H1 (cell line): ENCODE measurements at places on chromosomes 3 and 15.
A peak's percentile ranks its signal among the peaks of the same experiment; 100 is the strongest.

DNA sequence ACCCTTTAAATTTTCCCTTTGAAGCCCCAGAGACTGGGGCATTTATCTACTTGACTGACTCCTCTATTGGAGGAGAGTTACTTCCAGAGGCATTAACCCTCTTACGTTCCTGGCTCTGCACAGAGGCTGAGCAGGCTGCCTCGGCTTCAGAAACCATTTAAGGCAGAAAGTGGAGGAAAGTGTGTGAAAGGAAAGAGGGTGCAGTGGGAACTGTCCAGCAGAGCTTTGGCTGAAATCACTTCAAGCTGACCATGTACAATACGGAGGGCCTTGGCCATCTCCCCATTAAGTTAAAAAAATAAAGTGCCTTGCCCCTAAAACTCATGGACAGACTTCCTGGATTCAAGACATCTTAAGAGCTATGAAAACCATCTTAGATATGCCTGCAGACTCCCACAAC, 238.7 kb downstream of the SV2B start:
- peak; percentile 54 for DNase-seq

DNA sequence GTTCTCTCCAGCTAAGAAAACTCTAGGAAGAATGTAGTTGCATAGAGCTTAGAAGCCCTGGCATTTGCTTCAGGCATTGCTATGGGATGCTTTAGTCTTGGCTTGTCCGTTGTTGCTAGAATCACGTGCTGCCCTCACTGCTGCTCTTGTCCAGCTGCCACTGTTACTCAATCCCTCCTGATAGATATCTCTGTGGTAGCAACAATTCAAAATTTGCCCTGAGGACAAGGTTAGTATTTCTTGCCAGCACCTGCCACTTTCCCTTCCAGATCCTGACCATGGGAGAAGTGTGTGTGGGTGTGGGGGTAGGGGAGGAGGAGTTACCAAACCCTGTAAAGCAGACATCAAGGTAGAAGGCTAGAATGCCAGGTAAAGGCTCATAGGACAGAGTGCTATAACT, 113.8 kb downstream of the PPM1L start:
- DNase-seq: no peak

DNA sequence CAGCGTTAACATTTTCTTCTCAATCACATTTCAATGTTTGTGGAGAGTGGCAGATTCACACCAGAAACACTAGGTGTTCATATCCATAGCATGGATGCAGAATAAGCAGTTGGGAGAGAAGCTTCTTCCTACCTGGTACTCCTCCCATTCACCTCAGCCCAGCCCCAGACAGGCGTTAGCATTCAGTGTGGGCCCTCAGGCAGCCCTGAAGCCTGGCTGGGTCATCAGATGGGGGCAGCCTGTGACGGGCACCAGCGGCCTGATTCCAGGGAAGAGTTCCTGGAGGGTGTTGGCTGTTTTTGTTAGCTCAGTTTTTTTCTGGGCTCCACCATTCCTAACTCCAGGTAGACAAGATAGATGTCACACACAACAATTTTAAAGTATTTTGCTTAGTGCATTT, 31.1 kb downstream of the APH1B start:
- DNase-seq: peak; percentile 46

- DNase-seq: no peak
These were observed 157.6 kb downstream of the UACA start for GRCh38 chr15:70605606-70606410.

DNA sequence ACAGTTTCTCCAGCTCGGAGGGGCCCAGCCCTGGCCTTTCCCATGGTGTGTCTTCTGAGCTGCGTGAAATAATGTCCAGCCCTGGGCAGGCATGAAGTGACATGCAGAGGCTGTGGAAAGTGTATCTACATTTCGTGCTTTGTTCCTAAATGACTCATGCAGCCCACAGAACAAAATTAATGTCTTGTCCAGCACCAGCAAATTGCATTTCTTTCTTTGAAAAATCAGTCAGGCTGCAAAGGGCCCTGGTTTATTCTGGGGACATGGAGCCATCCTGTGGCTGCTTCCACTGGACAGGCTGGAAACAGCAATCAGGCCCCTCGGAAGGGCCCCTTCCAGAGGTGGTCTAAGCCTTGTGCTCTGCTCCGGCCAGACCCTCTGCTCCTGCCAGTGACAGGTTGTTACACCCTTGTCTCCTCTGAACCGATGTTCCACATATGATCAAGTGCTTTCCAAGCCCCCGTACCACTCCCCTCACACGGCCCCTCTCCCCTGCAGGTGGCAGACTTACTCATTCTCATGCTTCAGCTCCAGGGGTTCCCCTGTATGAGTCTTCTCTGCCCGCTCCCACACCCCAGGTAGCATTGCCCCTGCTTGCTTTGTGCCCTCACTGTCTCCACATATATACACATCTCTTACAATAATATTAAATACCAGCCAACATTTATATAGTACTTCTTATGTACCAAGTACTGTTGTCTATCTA, 33.7 kb downstream of the CRYGS start:
- no peak for DNase-seq

DNA sequence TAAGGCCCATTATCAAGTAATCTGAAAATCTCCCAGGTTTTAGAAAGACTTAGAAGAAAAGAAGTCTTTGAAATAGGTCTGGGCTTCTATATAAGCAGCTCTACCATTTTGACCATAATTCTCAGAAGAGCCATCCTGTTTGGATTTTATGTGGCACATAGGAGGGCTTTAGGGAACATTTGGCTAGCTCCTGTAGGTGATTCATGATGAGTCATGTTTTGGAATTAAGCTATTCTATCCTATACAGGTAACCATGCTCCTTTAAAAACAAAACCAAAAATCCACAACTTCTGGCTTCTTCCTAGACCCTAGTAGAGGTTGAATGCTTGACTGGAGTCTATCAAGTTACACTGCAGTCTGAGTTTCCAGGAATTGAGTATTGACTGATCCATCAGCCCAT, 8.9 kb downstream of the SST start:
- DNase-seq: no peak

DNA sequence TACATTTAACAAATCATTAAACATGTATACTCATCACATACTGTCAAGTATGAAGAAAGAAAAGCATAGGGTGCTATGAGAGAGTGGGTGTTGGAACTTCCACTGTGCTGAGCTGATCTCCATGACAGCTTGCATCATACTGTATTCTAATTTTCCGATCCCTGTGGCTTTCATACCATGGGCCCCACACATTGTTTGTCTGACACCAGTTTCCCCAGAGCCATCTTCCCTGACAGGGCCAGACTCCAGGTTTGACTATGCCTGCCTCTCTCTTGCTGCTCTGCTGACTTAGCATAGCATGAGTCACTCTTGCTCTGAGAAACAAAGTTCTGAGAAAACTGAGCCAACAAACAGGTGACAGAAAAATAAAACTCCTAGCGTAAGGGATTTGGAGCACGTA, 37.0 kb upstream of the CASR start:
- no peak for DNase-seq

DNA sequence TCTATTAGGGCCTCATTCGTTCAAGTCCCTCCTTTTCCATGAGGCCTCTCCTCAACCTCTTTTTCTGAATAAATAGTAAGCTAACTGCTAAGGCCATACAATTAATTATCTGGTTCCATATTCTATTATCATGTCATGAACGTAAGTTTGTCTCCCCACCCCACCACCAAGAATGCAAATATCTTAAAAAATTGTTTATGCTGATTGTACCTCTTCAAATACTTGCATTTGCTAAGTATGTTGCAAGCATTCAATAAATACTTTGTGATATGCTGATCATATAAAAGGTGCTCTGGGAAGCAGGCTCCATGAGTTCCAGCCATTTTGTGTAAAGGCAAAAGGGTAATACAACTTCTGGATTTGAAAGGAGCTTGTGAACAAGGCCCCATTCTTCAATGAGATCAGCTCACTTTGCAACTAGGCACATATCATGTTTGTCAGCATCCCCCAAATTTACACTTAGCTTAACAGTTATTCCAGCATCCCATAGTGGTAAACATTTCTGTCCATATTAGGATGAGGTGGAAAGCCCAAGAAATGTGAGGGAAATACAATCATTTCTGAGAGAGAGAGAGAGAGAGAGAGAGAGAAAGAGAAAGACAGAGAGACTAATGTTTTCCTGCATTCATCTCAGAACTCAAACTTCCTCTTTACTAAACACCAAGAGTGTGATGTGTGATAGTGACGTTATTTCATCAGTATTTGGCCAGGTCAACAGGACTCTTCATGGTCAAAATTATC, 33.2 kb downstream of the SLC12A8 start:
- DNase-seq: no peak

GRCh38 chr15:25715536-25716413, 147.4 kb downstream of the ATP10A start:
- DNase-seq: no peak

GRCh38 chr3:14959359-14959943, 12.1 kb downstream of the NR2C2 start:
- DNase-seq: no peak

DNA sequence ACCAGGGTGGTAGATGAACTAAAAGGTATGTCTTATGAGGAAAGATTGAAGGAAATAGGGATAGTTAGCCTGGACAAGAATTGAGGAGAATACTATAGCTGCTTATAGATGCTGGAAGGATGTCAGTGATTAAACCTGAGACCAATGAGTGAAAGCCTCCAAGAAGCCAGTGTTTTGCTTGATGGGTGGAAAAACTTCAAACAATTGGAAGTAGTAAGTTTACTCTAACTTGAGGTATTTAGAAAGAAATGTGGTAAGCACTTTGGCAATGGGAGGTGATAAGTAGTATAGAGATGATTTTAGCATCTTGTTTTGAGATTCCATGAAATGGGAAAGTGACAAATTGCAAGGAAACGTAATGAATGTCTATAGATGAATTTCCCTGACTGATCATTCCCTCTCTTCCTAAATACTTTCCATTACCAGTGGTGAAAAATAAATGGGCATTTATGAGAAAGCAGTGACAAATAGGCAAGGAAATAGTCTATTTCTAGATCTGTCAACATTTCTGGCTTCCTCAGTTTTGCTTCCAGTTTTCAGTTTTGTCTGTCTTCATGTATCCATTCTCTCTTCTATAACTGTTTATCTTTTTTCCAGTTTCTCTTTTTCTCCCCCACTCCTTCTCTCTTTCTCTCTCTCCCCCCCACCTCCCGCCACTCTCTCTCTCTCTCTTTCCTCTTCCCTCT, 19.2 kb downstream of the SLC15A2 start:
- DNase-seq: no peak

- no peak for DNase-seq
These were observed 239.9 kb downstream of the NFKBIZ start for GRCh38 chr3:102089239-102089638.

GRCh38 chr15:56732135-56732885, 999 bp downstream of the ZNF280D start:
- DNase-seq: no peak

DNA sequence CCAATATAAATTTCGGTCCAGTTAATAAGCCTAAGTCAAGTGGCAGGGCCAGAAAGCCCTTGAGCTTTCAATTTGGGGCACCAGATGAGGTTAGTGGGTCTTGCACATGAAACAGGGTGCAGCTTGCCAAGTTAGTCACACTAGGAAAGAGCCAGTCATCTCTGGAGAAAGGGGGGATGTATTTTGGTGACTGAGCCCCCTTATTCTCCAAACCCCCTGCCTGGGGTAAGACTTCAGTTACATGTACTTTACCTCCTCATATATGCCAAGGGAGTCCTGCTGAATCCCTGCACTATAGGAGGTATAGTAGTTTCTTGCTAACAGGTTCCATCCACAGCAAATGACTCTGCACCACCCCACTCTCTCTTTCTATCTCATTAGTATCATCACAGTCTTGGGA, 62.7 kb downstream of the TIGIT start:
- DNase-seq: no peak

DNA sequence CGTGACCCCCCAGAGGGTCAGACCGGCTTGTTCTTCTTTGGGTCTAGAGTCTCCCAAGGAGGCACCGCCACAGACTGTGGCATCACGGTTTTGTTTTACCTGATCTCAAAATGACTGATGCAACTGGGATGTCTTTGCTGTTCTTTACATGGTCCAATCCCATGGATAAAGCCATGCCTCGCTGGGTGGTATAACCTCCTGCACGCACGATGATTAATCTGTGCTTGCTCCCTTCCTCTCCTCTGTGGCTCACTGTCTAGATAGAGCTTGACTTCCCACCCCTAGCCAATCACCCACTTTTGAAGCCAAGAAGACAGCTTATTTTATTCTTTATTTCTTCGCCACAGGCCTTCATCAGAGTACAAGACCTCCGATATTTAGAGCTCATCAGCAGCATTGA, 36.6 kb upstream of the RHO start:
- DNase-seq: no peak

GRCh38 chr3:134197681-134198261, 52.9 kb downstream of the RYK start:
- no peak for DNase-seq

GRCh38 chr3:58679974-58680666, 13.5 kb upstream of the FAM3D start:
- no peak for DNase-seq

DNA sequence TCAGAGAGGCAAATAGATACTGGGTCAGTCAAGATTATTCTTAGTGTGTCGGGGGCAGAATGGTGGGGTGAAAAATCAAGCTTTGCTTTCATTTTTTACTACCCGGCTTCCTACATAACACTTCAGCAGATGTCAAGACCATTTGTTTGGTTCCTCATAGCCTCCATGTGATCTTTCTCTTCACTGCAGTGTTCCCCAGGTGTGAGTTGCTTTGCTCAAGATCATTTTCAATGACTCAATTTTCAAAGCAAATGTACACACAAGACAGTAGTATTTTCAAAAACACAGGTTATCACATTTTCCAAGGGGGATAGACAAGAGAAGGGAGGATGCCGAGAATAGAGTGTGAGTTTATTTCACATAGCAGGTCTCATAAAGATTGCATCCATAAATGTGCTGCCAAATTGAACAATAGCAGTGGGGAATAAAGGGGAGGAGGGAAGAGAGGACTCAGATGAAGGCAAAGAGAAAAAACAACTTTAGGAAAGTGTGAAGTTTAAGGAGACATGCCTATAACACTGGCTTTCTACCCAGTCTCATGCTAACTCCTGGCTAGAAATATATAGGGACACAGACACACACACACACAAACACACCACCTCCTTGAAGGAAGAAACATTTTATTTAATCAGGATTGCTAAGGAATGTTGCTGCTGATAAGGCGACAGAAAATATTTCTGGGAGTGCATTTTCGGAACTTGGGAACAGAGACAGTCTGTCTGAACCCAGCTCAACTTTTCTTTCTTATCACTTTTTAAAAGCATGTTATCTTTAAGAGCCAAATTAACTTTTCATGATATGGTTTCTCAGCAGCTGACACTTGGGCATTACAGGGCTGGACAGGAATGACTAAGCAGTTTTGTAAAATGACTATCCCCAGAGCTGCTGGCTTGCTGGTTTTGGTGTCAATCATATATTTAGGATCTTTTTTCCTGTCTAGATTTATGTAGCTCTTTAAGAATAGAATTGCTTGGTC, 402.4 kb downstream of the RBMS3 start:
- no peak for DNase-seq

- DNase-seq: no peak
These were observed 174.1 kb upstream of the MCTP2 start for GRCh38 chr15:94057305-94057704.

DNA sequence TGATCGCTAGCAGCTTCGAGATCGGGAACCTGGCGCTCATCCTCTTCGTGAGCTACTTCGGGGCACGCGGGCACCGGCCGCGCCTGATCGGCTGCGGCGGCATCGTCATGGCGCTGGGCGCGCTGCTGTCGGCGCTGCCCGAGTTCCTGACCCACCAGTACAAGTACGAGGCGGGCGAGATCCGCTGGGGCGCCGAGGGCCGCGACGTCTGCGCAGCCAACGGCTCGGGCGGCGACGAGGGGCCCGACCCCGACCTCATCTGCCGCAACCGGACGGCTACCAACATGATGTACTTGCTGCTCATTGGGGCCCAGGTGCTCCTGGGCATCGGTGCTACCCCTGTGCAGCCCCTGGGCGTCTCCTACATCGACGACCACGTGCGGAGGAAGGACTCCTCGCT, 62.5 kb downstream of the SLCO3A1 start:
- DNase-seq: no peak
